ENCODE measurements at places on chromosomes 12 and 14. TPM values are rescaled to one million over a fixed set of nuclear protein-coding genes. Genes with fewer than 3 reads are reported as not detected.

Gene SIX6
- not detected for total RNA-seq

Gene SARNP
- 92.3 TPM for total RNA-seq

Gene TAS2R13
- not detected for total RNA-seq

Gene GLS2
- total RNA-seq: 0.71 TPM

Gene DENND5B
- 2.0 TPM for total RNA-seq

Gene FAM90A1
- under 0.01 TPM for total RNA-seq

Gene MED6
- total RNA-seq: 18.2 TPM

Gene UNC79
- total RNA-seq: not detected

Gene CHGA
- not detected for total RNA-seq

Gene P3H3
- total RNA-seq: 69.5 TPM

Gene SUOX
- total RNA-seq: 21.8 TPM

Gene BBOF1
- total RNA-seq: 10.6 TPM

Gene TMCC3
- 0.86 TPM for total RNA-seq

Gene KIF21A
- total RNA-seq: 12.7 TPM

Gene AMDHD1
- not detected for total RNA-seq

Gene TUNAR
- total RNA-seq: not detected

Gene TAS2R8
- not detected for total RNA-seq

Gene STK38L
- 6.9 TPM for total RNA-seq

Gene CABP1
- not detected for total RNA-seq

Gene GXYLT1
- 15.0 TPM for total RNA-seq

Gene GPRC5D
- total RNA-seq: not detected

Gene GUCY2C
- total RNA-seq: not detected

Gene TEX22
- total RNA-seq: 0.35 TPM

Gene HEBP1
- total RNA-seq: 9.0 TPM

Gene CLEC4C
- not detected for total RNA-seq

Gene COX8C
- total RNA-seq: not detected

Gene WASHC3
- total RNA-seq: 78.7 TPM

Gene TEX52
- not detected for total RNA-seq

Gene BLOC1S1
- 189 TPM for total RNA-seq

Gene LYZ
- total RNA-seq: not detected

Gene KCNK13
- not detected for total RNA-seq

Gene RFX4
- not detected for total RNA-seq

Gene EML5
- total RNA-seq: under 0.01 TPM

Gene ACSS3
- 14.4 TPM for total RNA-seq

Gene ADCY6
- 14.7 TPM for total RNA-seq

Gene LRRC43
- total RNA-seq: 11.5 TPM

Gene MSI1
- not detected for total RNA-seq

Gene NRIP2
- 0.29 TPM for total RNA-seq

Gene KCNA5
- total RNA-seq: not detected

Gene RNASE1
- total RNA-seq: not detected

Data from myometrial cell (primary cell).